ENCODE measurements at places on chromosomes 2 and 18.

DNA sequence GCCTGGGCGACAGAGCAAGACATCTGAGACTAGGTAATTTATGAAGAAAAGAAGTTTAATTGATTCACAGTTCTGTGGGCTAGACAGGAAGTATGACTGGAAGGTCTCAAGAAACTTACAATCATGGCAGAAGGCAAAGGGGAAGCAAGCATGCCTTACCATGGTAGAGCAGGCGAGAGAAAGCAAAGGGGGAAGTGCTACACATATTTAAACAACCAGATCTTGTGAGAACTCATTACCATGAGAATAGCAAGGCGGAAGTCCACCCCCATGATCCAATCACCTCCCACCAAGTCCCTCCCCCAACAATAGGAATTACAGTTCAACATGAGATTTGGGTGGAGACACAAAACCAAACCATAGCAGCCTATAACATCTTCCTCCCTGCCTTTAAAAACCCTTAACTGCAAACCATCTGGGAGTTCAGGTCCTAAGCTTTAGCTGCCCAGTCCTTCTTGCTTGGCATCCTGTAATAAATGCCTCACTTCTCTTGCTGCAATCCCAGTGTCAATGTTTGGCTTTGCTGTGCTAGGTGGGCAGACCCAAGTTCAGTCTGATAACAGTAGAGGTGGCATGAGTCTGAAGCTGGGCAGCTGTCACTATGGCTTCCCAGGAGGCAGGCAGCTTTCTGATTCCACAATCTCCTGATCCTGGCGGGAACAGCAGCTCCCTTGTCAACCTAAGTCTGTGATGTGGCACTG, 11.2 kb upstream of the SP5 start:
- no peak for DNase-seq

DNA sequence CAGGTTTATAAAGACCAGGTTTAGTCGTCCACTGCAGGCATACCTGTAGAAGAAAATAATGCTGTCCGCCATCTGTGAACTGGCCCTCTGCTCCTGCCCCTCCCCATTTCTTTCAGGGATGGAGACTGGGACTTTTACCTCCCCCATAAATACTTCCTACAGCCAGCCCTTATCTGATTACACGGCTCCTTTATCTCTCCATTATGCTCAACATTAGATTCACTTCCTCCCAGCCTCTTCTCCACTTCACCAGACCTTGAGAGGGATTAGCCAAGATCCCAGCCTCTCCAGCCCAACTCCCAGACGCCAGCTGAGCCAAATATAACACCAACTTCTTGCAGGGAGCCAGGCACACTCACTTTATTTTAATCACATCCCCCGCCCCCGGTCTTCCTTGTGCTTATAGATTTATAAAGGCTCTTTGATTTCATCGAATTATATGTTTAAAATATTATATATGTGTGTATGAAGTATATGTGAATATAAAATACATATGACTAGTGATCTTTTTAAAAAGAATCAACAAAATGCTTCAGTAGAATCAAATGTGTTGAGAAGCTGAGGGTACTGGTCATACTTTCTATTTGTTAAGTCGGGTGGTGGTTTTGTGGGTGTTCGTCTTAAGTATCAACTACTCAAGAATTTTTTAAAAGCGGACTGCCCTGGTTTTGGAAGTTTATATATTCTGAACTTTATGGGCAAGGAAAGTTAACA, 81.0 kb downstream of the SPRED2 start:
- no peak for DNase-seq

- DNase-seq = no peak
Measured at GRCh38 chr2:116809109-116809508, 1005.4 kb upstream of the DDX18 start.

GRCh38 chr2:217054791-217055190, 194.9 kb upstream of the TNP1 start:
- DNase-seq = no peak

DNA sequence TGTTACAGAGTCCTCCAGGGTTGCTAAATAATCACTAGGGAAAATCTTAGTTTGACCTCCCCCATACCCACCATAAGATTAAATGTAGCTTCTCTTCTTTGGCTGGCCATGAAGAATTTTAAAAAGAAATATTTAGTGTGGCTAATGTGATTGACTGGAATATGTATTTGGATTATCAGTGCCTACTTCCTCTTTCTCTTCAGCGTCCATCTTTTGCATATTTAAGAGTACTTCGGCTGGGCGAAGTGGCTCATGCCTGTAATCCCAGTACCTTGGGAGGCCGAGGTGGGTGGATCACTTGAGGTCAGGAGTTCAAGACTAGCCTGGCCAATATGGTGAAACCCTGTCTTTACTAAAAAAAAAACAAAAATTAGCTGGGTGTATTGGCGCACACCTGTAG, 28.8 kb downstream of the ADAM23 start:
- DNase-seq = no peak

GRCh38 chr18:9965711-9966624, 52.2 kb downstream of the VAPA start:
- DNase-seq = no peak

Data from GM12892 (cell line).